ENCODE measurements at places on chromosomes 3 and 15.

- no peak for DNase-seq
Measured at GRCh38 chr15:26537663-26538062, 235.2 kb downstream of the GABRB3 start.

DNA sequence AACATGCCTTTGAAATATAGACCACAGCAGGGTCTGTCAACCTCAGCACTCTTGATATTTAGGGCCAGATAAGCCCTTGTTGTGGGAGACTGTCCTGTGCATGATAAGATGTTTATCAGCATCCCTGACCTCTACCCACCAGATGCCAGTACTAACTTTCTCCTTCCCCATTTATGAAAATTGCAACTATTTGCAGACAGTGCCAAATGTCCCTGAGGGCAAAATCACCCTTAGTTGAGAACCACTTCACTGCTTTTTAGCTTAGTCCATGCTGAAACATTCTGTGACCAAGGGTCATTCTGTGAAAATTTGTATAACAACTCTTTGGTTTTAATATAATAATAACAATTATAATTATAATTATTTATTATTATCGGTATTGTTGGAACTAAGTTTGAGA lies 1032.4 kb downstream of the MCTP2 start:
- DNase-seq: no peak

DNA sequence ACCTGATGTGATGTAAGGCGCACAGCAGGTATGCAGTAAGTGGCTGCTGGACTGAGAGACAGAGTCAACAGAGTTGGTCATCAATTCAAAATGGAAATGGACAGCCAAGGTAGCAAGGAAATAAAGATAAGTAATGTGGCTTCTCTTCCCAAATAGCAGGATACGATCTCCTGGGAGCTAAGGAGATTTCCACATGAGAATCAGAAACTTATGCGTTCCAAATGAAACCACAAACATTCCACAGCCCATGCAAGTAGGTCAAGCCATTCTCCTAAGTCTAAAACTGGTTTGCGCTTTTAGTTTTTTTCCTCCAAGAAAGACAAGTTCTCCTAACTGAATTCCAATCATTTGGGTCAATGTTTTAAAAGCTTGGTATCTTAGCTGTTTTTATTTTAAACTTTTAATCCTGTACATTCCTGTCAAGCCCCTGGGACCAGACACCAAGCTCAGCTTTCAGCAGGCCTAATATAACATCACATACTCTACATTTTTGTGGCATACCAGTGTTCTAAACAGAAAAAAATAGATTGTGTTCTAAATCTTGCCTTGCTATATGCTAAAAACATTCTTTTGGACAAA lies 73.7 kb upstream of the TSPAN3 start:
- DNase-seq: no peak

GRCh38 chr3:124200407-124200806 lies 208.5 kb upstream of the ROPN1 start:
- DNase-seq: no peak

DNA sequence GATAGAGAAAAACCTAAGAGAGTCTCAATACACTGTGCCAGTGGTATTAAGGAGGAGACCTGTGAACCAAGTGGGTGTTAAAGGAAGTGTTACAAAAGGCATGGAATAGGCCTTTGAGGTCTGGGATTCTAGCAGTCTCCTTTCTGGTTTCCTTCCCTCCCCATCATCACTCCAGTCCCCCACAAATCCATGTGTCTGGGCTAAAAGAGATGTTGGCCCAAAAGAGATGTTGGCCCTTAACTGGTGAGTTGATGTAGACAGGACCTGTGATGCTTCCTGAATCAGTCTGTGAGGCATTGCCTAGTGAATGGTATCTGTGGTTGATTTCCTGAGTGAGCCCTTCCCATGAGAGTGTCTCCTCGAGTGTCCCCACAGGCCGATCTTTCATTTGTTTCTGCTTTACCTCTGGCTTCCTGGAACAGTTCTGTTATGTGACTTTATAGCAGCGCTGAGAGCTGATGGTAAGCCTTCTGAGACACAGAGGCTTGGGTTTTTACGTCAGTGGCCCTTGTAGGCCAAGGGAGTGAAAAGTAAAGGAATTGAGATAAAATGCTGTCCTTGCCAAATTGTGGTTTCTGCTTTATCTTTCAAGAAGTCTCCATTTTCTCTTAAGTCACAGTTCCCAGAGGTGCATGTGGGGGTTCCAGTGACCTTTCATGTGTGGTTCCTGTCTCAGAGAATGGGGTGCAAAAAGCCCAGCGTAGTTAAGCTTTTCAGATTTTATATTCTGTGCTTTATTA lies 87.8 kb downstream of the KLHL25 start:
- DNase-seq: peak; percentile 76

DNA sequence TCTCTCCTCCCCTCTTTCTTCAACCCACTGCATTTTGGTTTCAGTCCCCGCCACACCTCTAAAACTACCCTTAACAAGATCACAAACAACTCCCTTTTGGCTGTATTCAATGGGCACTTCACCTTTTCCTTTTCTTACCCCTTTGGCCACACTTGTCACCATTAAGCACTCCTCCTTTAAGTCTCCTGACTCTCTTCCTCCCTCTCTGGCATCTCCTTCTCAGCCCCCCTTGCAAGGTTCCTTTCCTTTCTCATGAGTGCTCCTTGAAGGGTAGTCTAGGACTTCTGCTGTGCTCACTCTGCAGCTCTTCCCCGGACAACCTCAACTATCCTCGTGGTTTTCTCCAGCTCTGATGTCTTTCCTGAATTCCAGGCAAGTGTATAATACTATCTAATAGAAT lies 103.7 kb downstream of the RPL22L1 start:
- no peak for DNase-seq

- no peak for DNase-seq
Measured at GRCh38 chr15:43070249-43070648, 35.6 kb downstream of the UBR1 start.

DNA sequence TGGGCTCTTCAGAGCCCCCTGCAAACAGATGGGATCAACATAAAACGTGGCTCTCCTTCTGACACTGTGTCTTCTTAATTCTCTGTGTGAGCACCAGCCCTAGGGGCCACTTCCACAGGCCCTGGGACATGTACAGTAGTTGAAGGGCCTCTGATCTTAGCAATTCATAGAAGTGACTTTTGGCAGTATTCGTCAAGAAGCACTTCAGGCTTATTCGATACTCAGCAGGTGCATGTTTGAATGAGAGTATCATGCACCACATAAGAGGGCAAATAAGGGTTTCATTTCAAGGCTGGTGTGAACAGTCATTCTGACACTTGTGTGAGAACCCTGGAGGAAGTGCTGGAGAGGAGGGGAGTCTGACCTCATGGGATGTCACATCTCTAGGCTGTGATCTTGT lies 113.9 kb downstream of the GABRG3 start:
- no peak for DNase-seq

DNA sequence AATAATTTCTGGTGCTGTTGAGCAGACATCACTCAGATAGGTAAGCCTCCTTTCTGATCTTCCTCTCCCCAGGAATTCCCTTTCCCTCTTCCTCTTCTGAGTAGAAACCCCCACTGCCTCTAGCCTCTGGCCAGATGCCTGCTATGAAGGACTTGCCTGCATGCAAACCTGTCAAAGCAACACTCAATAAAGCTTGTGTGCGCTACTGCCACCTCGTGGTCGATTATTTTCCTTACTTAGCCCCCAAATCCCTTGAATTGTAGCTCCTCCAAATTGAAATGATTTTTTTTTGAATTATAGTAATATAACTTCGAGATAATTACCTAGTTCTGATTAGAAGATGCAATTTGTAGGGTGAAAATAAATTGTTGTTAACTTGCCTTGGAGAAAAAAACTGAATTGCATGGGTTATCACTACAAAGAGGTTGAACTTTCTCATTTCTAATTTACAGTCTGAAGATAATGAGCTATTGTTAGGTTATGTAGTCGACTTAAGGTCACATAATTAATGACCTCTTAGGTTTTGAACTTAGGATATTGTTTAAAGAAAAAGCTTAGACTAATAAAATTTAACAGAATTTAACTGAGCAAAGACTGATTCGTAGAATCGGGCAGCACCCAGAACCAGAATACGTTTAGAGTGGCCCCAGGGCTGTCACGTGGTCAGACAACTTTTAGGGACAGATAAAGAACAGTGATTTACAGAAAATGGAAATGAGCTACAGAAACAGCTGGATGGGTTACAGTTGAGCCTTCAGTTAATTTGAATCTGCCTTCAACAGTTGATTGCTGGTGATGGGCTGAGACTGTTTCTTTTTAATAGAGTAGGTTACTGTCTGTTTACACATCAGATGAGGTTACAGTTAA lies 269.3 kb downstream of the ARPP21 start:
- DNase-seq: peak; percentile 76

DNA sequence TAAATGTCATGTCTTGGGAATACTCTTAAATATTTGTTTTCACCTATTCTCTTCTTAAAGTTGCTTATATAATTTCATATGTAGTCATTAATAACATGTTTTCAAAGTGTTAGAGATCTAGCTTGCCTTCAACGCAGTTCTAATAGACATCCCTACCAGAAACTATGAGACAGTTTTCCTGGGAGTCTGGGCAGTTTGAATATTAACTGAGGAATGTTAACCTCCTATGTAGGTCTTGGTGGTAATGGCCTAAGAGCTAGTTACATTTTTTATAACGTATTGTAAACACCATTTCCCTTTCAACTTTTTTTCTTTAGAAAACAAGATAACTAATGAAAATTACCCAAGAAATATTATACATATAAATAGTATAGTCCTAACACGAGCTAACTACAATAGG lies 328.2 kb downstream of the TIGIT start:
- no peak for DNase-seq

DNA sequence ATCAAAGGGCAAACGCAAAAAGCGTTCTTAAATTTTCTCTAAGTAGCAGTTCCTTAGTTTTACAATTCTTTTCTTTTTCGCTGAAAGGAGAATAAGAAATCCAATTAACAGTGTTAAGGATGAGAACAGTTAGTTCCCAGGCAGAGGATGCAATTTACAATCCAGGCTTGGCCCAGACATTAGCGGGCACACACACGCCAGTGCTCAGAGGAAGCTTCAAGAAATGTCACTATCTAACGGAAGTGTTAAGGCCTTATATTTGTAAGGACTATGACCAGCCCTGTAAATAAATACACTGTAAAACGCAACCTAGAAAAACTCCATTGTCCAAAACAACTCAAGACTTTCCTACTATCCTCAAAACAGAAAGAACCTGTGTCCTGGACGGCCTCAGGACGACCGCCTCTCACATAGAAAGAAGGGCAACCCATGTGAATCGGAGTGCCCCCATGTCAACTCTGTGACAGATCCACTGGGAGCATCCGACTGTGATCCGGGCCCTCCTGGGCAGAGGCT lies 1.3 kb downstream of the ACAP2 start:
- no peak for DNase-seq

GRCh38 chr3:5437783-5438323 lies 250.3 kb downstream of the EDEM1 start:
- DNase-seq: no peak

GRCh38 chr3:190036631-190037030 lies 84.1 kb downstream of the P3H2 start:
- no peak for DNase-seq

- DNase-seq: no peak
Measured at GRCh38 chr15:68807249-68807648, 13.4 kb downstream of the ANP32A start.

GRCh38 chr15:39312984-39313383 lies 267.9 kb upstream of the THBS1 start:
- peak; percentile 72 for DNase-seq

DNA sequence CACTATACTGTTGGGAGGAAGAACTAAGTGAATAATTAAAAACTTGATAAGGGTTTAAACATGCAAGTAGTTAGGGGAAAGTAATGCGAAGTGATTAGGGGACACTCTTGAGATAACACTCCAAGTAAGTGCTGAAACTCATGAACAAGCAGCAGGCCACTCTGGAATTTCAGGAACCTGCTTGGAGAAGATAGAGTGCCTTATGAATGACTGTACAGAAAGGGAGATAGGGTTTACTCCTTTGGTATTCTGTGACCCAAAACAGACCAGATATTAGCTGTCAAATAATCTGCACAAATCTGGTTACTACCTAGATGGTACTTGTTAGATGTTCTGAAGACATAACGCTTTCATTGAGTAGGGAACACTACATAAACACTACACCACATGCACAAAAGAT lies 85.6 kb downstream of the FRMD4B start:
- no peak for DNase-seq

DNA sequence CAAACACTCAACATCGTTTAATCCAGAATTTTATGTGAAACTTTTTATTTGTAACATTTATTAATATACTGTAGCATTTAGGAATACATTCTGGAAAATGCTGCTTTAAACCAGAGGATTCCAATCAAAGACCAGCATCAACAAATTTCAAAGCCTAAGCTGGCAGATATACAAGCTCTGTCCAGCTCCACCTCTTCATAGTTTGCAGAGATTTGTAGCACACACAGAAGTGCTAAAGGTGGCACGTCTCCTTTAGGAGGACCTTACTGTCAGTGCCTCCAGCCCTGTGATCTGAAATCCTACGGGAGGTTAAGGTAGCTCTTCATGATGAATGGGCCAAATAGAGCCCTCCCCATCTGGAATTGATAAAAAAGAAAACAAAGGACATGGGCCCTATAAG lies 329.7 kb upstream of the NECTIN3 start:
- no peak for DNase-seq

DNA sequence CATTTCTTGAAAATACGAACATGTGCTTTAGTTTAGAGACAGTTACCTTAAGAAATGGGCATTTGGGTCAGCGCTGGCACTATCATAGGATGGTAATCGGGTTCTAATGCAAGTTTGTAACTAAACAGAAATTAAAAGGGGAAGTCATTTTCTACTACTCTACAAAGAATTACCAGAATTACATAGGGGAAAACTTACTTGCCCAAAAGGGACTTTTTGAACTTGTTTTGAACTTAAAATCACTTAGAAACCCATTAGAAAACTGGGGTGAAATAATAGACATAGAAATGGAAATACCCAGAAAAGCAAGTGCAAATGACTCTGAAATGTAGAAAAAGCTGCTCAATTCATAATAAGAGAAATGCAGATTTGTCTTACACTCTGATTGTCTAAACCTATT lies 44.9 kb downstream of the SPATA16 start:
- no peak for DNase-seq

- no peak for DNase-seq
Measured at GRCh38 chr3:76582098-76582497, 457.8 kb upstream of the ROBO2 start.

DNA sequence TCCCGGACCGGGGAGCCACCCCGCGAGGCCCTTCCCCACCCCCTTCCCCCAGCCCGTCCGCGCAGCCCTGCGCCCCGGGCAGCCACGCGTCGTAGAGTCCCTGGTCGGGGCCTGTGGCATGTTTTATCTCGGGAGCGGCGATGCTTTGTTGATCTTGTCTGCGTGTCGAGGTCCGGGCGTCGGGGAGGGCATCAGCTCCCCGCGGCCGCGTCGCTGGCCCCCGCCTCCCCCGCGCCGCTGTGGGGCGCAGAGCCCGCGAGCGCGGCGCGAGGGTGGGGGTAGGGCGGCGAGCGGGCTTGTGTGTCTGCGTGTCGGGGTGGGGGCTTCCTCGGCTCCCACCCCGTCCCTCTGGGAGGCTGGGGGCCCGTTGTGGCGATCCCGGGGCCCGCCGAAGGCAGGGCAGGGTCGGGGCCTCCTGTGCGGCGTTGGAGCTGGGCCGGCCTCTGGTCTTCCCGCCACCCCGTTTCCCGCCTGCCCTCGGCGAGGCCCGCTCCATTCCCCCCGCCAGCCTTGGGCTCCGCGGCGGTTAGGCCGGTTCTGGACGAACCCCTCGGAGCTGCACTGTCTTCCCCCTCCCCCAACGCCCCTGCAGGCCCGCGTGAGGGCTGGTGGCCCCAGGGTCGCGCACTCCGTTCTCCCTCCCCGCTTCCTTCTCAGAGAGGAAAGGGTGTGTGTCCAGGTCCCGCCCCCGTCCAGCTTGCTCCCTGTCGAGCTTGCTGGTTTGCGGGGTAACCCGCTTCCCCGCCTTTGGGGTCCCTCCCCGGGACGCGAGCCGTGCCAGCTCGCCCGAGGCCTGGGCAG lies 695 bp downstream of the GMPS start:
- DNase-seq: peak; percentile 55

All from KBM-7 (cell line).